ENCODE measurements at places on chromosomes 6 and 20.

GRCh38 chr6:89350281-89350966 lies 2.1 kb downstream of the UBE2J1 start:
- no peak for DNase-seq

DNA sequence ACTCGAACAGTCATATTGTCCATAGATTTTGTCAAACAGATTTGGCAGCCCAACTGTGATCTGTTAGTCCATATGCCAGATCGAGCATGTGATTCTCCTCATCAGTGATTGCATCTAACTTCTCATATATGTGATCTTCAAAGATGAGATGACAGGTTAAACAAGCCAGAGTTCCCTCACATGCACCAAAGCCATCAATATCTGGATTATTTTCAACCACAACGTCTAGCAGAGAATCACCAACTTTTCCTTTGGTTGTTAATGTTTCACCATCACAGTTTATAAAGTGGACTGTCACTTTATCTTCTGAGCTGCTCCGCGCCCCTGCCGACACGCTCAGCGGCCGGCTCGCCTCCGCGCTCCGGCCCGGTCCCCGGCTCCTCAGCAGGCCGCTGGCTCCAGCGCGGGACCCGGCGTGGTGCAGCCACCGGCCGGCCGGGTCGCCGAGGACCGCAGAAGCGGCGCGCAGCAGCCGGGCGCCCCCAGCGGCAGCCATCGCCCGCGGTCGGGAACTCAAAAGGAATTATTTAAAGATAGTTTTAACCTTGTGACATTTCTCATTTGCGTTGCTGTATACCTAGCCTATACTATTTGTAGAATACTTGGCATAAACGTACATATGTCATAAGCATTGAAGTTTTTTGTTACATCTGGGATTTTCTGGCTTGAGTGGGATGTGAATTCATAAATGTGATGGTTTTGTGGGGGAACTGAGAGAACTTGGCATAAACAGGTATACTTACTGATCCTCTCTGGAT lies 40.1 kb upstream of the DYNLRB1 start:
- DNase-seq, result peak; percentile 3

DNA sequence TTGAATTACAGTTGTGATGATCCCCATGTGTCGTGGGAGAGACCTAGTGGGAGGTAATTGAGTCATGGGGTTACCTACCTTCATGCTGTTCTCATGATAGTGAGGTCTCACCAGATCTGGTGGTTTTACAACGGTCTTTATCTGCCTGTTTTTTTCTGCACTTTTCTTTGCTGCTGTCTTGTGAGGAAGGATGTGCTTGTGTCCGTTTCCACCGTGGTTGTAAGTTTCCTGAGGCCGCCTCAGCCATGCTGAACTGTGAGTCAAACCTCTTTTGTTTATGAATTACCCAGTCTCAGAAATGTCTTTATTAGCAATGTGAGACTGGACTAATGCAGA lies 6.5 kb upstream of the RANBP9 start:
- no peak for DNase-seq

DNA sequence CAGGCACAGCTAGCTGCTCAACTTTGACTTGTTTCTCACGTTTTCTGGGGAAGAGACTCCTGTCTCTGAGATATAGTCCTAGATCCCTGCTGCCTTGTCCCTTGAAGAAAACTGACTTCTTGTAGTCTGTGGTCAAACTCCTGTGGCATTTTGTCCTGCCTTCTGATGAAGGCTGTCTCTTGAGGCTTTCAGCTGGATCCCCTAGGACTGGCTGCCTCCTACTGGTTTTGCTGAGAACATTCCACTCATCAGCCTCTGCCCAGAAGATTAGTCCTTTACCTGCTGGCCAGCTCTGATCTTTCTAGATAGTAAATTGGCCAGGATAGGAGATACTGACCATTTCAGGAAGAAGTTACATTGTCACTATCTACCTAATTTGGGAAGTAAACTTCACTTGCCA lies 71.9 kb upstream of the CNR1 start:
- DNase-seq, result no peak

- DNase-seq, result no peak
Observed at GRCh38 chr6:15682965-15683822, 20.4 kb upstream of the DTNBP1 start.

- no peak for DNase-seq
Observed at GRCh38 chr6:104955927-104956730, 778 bp upstream of the LIN28B start.

GRCh38 chr6:124200661-124201060 lies 397.0 kb downstream of the NKAIN2 start:
- no peak for DNase-seq

DNA sequence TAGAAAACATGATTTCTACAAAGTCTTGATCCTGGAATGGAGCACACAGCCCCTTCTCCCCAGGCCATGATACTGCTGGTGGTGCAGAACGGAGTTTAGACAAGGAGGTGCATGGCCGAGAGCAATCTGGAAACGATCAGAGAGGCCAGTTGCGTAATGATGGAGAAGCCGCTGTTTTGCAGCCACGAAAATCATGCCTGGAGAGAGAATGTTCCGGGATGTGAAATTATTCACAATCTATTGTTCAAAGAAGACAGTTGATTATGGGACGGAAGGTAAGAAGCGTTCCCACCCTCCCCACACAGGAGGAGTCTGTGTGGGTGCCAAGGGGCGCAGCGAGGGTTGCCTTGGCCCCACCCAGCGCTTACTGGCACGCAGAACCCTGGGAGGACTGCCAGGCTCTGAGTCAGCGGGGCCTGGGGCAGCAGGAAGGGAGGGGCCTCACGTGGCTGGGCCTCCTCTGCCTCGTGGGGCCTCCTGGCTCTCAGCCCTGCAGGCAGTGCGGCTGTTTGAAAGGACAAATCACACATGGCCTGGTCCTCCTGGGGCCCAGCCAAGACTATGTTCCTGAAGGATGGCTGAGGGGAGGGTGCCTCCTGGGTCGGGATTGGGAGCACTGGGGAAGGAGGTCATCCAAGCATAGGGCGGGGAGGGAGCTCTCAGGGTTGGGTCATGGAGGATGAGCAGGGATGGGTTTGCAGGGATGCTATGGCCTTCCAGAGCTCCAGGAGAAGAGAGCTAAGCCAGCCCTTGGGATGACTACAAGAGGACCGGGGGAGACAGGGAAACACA lies 8.7 kb upstream of the AP5S1 start:
- peak; percentile 91 for DNase-seq

DNA sequence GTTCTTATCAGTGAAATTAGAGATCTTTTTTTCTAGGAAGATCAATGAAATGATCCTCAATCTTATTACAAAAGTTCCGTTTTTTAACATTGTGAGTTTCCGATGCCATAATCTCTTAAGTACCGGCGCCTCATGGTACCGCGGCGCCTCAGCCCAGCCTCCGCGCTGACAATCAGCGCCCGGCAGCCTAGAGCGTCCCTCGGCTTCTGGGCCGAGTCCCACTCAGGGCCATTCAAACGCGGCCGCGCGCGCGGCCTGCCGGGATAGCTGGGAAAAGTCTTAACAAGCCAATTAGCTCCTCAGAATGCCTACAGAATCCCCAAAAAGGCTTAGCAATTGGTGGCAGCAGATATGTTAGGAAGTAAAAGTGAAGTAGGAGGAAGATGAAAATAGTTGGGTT lies 204.8 kb downstream of the ADGB start:
- DNase-seq, result no peak

DNA sequence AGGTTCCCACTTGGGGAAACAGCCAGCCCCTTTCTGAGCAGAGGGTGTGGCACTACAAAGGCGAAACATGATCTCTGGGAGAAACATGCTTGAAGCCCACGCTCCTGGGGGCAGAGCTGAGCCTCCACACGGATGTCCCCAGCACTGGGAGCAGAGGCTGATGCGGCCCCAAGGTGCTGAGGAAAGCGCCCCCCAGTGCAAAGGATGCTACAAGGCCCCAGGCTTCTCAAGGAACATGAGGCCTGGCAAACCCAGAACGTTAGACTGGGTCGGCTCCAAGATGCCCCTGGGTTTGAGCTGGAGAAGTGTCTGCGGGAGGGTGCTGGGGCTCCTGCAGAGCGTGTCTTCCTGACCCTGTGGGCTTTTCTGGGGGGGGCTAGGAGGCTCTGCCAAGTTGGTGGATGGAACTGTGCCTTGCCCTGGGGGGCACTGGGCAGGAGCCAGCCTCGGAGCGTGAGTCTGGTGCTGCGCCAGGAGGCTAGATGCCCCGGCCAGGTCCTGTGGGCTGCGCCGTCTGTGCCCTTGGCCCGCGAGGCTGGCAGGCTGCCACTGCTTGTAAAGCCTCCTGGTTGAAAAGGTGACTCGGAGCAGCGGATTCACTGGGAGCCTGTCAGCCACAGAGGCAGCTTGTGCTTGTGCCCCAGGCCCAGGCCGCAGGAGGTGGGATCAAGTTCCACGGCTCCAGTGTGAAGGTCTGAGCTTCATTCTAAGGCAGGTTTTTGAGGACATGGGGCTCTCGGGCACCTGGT lies 8.1 kb downstream of the SYNJ2 start:
- no peak for DNase-seq

DNA sequence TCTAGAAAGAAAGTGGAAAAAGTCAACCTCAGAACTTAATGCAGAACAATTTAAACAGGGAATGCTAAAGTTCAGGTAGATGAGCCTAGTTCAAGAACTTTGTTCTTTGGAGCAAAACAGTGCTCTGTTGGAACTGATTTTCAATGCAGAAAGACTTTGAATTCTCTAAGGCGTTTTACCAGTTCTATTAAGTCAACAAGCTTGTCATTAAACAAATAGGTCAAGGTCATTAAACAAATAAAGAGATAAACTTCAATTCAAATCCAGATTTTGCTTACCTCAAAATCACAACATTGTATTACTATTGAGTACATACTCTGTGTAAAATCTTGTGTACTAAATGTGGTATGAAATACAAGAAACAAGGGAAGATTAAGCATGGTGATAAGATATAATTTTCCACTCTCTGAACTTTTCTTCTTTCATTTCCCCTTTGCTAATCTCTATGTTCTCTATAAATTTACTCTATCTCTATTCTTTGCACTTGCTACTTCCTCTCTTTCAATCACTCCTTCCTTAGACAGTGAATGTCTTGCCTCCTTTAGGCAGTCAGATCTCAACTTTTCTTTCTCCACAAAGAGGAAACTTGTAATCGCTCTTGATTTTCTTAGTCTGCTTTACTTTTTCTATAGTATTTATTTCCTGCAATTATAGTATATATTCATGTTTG lies 160.8 kb upstream of the KHDRBS2 start:
- no peak for DNase-seq

GRCh38 chr6:115680621-115681020 lies 380.1 kb downstream of the FRK start:
- no peak for DNase-seq

DNA sequence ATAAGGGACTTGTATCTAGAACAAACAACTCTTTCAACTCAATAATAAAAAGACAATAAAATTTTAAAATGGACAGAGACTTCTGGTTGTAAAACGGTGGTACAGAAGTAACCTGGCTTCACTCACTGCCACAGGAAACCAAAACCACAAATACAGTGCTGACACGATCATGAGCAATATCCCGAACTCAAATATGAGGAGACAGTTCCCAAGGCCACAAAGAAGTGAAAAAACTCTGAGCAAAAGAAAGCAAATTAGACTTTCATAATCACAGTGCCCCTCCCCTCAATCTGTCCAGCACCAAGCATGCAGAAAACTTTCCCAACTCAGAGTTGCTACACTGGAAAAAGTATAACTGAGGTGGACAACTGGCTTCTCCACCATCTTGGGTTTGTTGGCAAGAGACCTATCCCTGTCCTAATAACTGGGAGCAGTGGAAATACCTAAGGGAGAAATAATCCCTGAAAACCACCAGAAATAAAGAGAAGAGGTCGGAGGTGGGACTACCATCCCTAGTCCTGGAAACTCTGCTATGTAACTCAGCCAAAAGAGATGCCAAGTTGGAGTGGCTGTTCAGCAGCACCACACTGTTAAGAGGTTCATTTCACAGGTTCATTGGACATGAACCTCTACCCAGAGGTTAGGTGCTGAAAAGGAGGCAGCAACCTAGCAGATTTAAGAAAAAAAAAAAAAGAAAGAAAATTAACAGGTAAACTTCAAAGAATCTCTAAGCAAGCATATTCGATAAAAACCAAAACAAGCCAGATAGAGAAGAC lies 55.5 kb downstream of the REV3L start:
- no peak for DNase-seq
